ENCODE measurements at places on chromosomes 3 and 15.
A peak's percentile ranks its signal among the peaks of the same experiment; 100 is the strongest.

GRCh38 chr15:45279024-45279698 is 27.1 kb downstream of the SLC28A2 start:
- DNase-seq, result peak; percentile 97

GRCh38 chr3:79247725-79248043 is 520.1 kb downstream of the ROBO1 start:
- DNase-seq, result no peak

GRCh38 chr15:100115711-100116090 is 226.1 kb downstream of the ADAMTS17 start:
- DNase-seq, result no peak

DNA sequence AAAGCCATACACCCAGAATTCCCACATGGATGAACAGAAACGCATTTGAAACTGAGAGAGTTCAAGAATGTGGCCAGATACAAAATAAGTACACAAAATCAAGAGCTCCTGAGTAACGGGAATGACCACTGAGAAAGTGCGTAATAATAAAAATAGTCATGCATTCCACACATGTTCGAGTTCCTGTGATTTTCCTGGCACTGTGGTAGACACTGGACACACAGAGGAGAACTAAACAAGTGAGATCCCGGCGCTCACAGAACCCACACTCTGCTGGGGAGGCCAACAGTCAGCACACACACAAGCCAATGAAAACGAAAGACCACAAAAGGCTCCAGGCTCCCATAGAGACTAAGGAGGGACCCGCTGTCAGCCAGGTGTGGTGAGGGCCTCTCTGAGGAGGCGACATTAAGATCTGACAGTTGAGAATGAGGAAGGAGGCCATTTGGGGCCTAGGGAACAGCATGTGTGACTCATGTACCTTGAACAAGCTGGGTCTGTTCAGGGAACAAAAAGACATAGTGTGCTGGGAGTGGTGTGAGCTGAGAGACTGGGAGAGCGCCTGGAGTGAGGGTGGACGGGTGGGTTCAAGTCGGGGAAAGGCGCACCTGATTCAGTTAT is 5.1 kb downstream of the FAM107A start:
- DNase-seq, result no peak

DNA sequence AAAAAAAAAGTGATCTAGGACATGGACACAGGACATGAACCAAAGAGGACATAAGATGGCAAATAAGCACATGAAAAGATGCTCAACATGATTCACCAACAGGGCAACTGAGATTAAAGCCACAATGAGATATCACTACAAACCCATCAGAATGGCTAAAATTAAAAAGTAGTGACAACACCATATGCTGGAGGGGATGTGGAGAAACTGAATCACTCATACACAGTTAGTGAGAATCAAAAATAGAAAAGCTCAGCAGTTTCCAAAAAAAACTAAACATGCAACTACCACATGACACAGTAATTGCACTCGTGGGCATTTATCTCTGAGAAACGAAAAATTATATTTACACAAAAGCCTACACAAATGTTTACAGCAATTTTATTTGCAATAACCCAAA is 27.9 kb upstream of the ACKR4 start:
- no peak for DNase-seq

GRCh38 chr15:64894395-64895056 is 17.2 kb upstream of the ANKDD1A start:
- no peak for DNase-seq

GRCh38 chr3:22113453-22113852 is 362.4 kb upstream of the ZNF385D start:
- no peak for DNase-seq

DNA sequence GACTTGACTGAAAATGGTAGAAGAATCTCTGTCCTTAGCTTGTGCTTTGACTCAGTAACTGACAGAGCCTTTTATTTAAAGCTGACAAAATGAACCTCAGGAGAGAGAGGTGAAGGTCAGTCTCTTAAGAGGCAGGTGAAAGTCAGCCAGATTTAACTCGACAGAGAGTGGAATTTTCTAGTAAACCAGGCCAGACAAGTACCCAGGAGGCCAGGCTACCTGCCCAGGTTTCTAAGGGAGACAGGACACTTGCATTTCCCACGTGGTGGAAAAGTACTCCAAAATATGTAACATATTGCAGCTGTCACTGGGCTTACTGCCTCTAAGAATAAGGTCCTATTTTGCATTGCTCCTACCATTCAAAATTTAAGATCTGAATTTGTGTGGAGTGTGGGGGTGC is 167.9 kb downstream of the FMN1 start:
- no peak for DNase-seq

GRCh38 chr3:90015688-90016356 is 908.4 kb downstream of the EPHA3 start:
- no peak for DNase-seq
